ENCODE measurements at places on chromosomes 3 and 15.

DNA sequence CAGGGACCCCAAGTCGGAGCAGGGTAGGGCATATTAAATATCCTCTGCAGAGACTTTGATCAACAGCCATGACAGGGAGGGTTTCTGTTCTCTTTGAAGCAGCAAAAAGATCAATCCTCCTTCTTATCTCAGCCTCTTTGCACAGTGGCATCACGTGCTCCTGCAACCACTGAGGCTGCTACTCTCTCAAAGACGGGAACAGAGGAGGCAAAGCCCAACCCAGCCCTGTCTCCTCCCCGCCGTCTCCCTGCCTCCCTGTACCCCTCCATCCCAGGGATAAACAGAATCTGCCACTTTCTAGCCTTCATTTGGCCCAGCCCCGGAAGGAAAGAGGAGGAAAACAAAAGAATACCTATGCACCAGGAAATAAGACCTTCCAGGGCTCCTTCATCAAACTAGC lies 7.5 kb upstream of the TBC1D21 start:
- no peak for DNase-seq

GRCh38 chr3:192514754-192515663 lies 212.3 kb downstream of the FGF12 start:
- DNase-seq = no peak

GRCh38 chr3:141261472-141262307 lies 30.1 kb downstream of the PXYLP1 start:
- DNase-seq = no peak

DNA sequence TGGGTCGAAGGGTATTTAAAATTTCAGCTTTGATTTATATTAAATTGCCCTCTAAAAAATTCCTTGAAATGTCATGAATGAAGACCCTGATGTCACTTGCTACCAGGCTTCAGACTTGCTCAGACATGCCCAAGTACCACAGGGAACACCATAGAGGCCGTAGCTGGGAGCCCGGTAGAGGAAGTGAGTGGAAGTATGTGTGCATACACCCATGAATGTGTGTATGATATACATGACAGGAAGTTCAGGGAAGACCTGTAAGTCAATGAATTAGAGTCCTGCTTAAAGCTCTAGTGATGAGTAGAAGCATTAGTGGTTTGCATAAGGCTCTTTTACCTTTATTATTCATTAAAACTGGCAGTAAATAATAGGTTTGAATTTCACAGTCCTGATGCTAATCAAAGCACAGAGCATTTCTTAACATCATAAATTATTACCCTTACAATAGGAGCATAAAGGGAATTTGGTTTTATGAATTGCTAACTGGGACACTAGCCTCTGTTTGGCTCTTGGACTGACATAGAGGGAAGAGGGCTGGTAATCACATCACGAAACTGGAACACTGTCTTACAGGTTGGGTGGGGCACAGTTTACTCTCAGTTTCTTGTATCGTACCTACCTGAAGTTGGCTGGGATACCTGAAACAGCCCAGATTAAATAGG lies 144.4 kb downstream of the CHST2 start:
- DNase-seq = no peak

GRCh38 chr3:186883686-186884058 lies 41.2 kb downstream of the ADIPOQ start:
- no peak for DNase-seq

DNA sequence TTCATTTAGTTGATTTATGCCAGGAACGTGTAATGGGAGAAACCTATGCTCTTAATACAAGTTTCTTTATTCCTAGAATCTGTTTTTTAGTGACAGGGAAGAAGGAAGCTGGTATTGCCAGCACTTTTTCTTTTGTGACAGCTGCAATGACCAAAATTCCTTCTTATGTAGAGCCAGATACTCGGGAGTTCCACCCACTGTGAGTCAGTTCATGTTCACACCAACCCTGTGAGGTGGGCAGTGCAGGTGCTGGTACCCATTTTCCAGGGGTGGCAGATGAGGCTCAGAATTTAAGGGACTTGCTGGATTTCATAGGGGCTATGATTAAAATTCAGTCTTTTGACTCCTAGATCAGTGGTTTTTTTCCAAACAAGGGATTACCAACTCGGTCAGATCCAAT lies 34.7 kb downstream of the OXNAD1 start:
- no peak for DNase-seq

DNA sequence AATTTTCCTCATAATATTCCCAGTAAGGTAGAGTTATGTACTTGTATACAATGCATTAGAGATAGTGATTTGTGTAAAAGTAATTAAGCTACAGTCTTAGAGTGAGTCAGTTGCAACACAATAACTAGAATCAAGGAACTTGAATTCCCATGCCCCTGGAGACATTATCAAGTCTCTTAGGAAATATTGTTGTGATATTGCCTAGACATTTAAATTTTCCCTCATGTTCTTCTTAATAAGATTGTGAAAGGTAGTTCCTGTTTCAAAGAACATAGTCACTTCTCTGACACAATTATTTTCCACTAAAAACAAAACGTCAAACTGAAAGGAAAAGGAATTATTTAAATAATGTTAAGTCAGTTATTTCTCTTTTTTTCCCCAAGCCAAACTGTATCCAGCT lies 13.0 kb upstream of the ATP1B3 start:
- DNase-seq = no peak

Data from activated naive CD4-positive, alpha-beta T cell treated with Interleukin-2 at 50 U/mL for 16 hours (primary cell).